Vein endothelial cell (primary cell): ENCODE measurements at places on chromosomes 1 and 21. TPM values are rescaled to one million over a fixed set of nuclear protein-coding genes. Genes with fewer than 3 reads are reported as not detected.

LMOD1 gene
- total RNA-seq, result under 0.01 and 0.10 TPM in 2 replicates

SPRR2B gene
- total RNA-seq, result not detected in 2 replicates

LY9 gene
- total RNA-seq, result not detected in 2 replicates

S100A7A gene
- not detected in 2 replicates for total RNA-seq

MYBPHL gene
- total RNA-seq, result not detected in 2 replicates

FCGR3B gene
- not detected in 2 replicates for total RNA-seq

TRIM63 gene
- total RNA-seq, result not detected in 2 replicates

PLA2G2F gene
- total RNA-seq, result not detected in 2 replicates

NCMAP gene
- total RNA-seq, result not detected in 2 replicates

FCRL5 gene
- not detected in 2 replicates for total RNA-seq

SOAT1 gene
- 9.1 and 24.7 TPM in 2 replicates for total RNA-seq

C21orf58 gene
- total RNA-seq, result 3.6 and 6.0 TPM in 2 replicates

TNFSF4 gene
- total RNA-seq, result 11.8 and 19.4 TPM in 2 replicates

C1orf74 gene
- 3.0 and 3.3 TPM in 2 replicates for total RNA-seq

TINAGL1 gene
- total RNA-seq, result 519 and 655 TPM in 2 replicates

RIMS3 gene
- under 0.01 and 0.19 TPM in 2 replicates for total RNA-seq

ATG4C gene
- 4.2 TPM in 2 replicates for total RNA-seq

OR2T33 gene
- total RNA-seq, result not detected in 2 replicates

NPR1 gene
- 7.2 and 11.7 TPM in 2 replicates for total RNA-seq

ARPC5 gene
- total RNA-seq, result 164 and 246 TPM in 2 replicates

ABCG1 gene
- 34.7 and 60.4 TPM in 2 replicates for total RNA-seq

FCN3 gene
- 0.33 and 0.48 TPM in 2 replicates for total RNA-seq

TRABD2B gene
- total RNA-seq, result under 0.01 TPM in 1 of 2 replicates, not detected in the other

BSND gene
- total RNA-seq, result not detected in 2 replicates

CCT8 gene
- 241 and 253 TPM in 2 replicates for total RNA-seq

CENPL gene
- total RNA-seq, result 11.1 and 20.7 TPM in 2 replicates

ANGPTL3 gene
- not detected in 2 replicates for total RNA-seq

TRMT1L gene
- total RNA-seq, result 9.5 and 26.0 TPM in 2 replicates

RABIF gene
- total RNA-seq, result 9.5 and 13.5 TPM in 2 replicates

SERPINC1 gene
- total RNA-seq, result 0.38 TPM in 1 of 2 replicates, not detected in the other

ERICH3 gene
- not detected in 2 replicates for total RNA-seq

AADACL3 gene
- total RNA-seq, result not detected in 2 replicates

DNALI1 gene
- 1.5 and 2.3 TPM in 2 replicates for total RNA-seq

DISP3 gene
- total RNA-seq, result 0.10 and 0.33 TPM in 2 replicates

LRRC53 gene
- total RNA-seq, result not detected in 2 replicates

KCNJ15 gene
- total RNA-seq, result 0.33 and 1.1 TPM in 2 replicates

C8B gene
- not detected in 2 replicates for total RNA-seq

ILDR2 gene
- total RNA-seq, result not detected in 2 replicates

SH2D1B gene
- not detected in 2 replicates for total RNA-seq

STX12 gene
- total RNA-seq, result 109 and 125 TPM in 2 replicates

LCK gene
- not detected in 2 replicates for total RNA-seq

GPR37L1 gene
- not detected in 2 replicates for total RNA-seq

MATN1 gene
- under 0.01 TPM in 1 of 2 replicates, not detected in the other for total RNA-seq

TMEM125 gene
- total RNA-seq, result not detected in 2 replicates

LCE1E gene
- not detected in 2 replicates for total RNA-seq
